RWPE1 (cell line): ENCODE measurements at places on chromosomes 2 and 18.

GRCh38 chr2:61255580-61256437, 93.8 kb downstream of the C2orf74 start:
- peak; percentile 53 for DNase-seq

GRCh38 chr2:237254911-237255578, 158.9 kb downstream of the COL6A3 start:
- no peak for DNase-seq

- no peak for DNase-seq
These were observed 16.5 kb upstream of the GBX2 start for GRCh38 chr2:236184701-236185100.

GRCh38 chr2:3423492-3424170, 44.1 kb downstream of the TRAPPC12 start:
- peak; percentile 48 for DNase-seq

DNA sequence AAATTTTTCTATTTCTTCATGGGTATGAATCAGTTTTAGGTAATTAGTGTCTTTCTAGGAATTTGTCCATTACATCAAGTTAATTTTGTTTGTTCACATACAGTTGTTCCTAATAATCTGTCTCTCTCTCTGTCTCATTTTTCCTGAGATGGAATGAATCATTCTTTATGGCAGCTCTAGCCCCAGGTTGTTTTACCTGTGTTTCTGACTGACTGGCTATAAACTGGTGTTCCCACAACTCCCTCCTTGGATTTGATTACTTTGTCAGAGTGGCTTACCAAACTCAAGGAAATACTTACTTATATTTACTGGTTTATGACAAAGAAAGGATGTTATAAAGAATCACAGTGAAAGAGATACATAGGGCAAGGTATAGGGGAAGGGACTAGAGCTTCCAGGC, 15.1 kb downstream of the ADNP2 start:
- DNase-seq, result peak; percentile 7

DNA sequence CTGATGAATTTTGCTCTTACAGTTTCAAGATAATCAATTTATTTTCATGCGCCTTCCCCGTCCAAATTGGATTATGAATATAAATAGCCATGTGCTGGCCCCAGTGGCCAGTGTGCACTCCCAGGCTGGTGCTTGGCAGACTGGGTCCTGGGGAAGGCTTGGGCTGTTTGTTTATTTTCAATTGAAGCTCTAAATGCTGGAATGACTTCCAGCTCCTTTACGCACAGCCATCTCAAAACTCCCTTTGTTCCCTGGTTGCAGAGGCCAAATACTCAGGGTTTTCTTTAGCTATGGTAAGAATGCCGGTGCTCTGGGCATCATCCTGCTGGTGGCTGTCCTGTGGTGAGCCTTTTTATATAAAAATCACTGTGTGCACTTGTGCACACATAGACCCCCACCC, 131.5 kb downstream of the PRKCE start:
- no peak for DNase-seq

DNA sequence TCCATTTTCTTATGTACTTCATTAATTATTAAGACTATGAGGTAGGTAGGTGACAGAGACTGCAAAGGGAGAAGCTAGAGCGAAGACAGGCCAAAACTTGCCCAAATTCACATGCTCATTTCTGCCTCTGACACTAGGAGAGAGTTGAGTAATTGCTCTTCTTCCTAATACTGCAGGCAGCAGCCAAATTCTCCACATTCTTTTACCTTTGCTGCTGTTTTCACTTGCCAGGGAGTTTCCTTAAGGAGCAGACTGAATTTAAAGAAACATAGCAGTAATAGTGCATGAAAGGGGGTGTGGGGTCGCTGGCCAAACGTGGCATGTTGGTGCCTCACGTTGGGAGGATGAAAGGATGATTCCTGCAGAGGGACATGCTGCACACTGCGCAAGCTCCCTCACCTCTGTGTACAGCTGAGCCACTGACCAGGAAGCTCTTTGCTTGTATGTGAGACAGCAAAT, 12.3 kb downstream of the CRIM1 start:
- peak; percentile 70 for DNase-seq

GRCh38 chr2:182393270-182393760, 33.5 kb downstream of the PDE1A start:
- no peak for DNase-seq

DNA sequence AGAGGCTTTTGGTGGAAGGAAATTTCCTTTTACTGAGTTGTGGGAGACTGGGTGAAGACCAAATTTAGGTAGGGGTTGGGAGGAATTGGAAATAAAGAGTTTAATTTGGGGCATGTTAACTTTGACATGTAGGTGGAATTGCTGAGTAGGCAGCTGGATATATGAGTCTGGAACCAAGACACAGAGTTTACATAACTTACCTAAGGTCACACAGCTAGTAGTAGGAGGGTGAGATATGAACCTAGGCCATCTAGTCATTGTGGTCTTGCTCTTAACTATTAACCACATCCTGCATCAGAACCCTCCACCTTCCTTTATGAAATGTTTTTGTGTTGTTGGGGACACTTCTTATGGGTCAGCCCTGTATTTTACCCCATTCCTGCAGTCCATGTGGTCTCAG, 113.1 kb downstream of the ICOS start:
- DNase-seq, result no peak

DNA sequence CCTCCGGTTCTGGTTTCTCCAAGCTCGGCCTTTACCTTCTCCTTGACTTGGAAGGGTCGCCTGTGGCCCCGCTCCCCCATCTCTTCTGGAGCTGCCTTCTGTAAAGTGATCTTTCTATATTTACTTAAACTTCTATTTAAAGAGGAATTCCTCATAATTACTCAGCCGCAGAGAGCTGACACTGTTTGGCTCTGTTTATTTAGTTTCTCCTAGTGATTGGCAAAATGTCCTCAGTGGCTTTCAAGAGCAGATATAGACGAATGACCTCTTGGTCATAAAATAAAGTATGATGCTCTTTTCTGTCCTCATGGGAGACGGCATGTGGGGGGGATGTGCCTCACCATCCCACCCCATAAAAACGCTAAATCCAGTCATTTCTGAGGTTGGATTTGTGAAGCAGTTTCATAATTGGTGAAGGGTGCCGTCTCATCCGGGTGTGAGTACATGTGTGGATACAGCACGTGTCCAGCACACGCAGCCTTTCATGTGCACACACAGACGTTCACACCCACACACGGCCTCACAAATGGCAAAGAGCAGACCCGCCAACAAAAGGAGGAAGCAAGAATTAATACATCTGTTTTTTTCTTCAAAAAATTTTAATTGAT, 43.4 kb upstream of the SMAD7 start:
- no peak for DNase-seq

- DNase-seq, result no peak
These were observed 90.8 kb downstream of the ARL4C start for GRCh38 chr2:234406085-234406484.

- no peak for DNase-seq
These were observed 68.5 kb downstream of the MOGAT1 start for GRCh38 chr2:222739939-222740338.

GRCh38 chr2:233037078-233037477, 4.6 kb downstream of the NEU2 start:
- DNase-seq, result peak; percentile 30

DNA sequence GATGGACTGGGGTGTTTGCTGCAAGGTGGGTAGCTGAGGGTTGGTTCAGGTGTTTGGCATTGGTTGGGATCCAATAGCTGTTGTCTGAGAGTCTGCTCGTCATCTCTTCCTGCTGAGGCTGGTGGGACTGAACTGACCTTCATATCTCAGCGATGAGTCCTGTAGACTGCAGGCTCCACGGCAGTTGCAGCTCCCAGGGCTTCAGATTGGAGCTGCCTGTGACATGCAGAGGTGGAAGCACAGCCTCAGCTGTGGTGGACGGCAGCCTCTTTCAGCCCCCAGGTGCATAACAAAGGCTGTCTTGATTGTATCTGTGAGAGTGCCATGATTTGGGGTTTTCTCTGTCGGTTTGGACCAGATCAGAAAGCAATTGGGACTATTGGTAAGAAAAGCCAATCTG, 3.9 kb upstream of the IL1R2 start:
- DNase-seq, result no peak
